ENCODE measurements at places on chromosomes 5 and 9. TPM values are rescaled to one million over a fixed set of nuclear protein-coding genes. Genes with fewer than 3 reads are reported as not detected.
A peak's percentile ranks its signal among the peaks of the same experiment; 100 is the strongest.

- DNase-seq, result peak; percentile 29
Measured at GRCh38 chr9:112380825-112381221, 915 bp downstream of the HSDL2 start.

DNA sequence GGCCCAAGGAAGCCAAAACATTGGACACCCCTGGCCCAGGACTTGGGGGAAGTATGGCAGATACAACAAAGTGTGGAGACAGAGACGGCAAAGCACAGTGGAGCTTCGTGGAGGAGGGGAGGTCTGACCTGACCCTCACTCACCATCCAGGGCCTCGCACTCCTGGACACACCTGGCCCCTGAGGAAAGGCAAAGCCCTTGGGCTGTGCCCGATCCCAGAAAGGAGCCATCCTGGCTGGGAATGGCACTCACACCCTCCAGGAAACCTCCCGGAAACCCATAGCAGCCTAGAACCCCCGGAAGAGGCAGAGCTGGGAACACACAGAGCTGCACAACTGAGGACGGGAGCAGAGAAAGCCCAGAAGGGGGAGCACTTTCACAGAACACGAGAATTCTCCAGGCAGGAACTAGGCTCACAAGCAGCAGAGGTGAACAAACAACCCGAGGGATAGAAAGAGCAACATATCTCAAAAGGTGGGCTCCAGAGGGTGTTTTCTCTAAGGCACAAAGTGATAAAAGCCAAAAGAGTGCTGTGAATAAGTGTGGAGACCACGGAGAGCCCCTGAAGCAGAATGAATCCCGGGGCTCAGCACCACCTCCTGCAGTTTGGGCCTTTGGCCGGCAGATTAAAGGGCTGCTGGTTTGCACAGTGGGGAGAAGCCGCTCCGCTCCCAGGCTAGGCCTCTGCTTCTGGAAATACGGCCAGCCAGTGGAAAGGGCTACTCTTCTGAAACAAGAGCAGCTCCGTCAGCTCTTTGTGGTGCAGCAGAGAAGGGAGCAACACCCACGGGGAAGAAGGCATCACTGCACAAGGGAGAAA is 108.2 kb downstream of the UBE2R2 start:
- DNase-seq, result peak; percentile 44

- no peak for DNase-seq
Measured at GRCh38 chr5:179923436-179923835, 15.7 kb upstream of the TBC1D9B start.

DNA sequence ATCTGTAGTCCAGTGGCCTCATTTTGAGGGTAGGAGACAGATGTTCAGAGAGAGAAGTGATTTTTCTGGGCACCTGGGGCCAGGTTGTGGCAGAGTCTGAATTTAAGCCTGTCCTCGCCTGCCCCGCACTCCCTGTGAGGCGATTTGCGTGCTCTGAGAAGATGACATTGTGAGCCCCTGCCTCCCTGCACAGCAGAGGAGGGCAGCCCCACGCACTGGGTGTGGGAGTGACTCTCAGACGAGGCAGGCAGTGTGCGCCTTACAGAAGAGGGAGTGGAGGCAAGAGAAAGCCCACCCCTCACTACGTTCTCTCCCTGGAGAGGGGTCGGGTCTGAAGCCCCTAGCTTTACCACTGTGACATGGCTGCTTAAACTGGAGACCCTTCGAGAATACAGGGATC is 35.7 kb downstream of the IRX4 start:
- DNase-seq, result no peak

The PPP2R2B gene
- 3.0 TPM for total RNA-seq

GRCh38 chr9:78439866-78440830 is 143.2 kb downstream of the PSAT1 start:
- DNase-seq, result no peak

The PTPRD gene
- not detected for total RNA-seq

GRCh38 chr9:80501635-80502034 is 929.9 kb downstream of the TLE4 start:
- DNase-seq, result no peak

Data from activated CD8-positive, alpha-beta T cell treated with anti-CD3 and anti-CD28 coated beads, Interleukin-2, amount 10 ng/mL, durations not matched to agents 7 days and 5 days (primary cell).